ENCODE measurements at places on chromosomes 16 and 17.

DNA sequence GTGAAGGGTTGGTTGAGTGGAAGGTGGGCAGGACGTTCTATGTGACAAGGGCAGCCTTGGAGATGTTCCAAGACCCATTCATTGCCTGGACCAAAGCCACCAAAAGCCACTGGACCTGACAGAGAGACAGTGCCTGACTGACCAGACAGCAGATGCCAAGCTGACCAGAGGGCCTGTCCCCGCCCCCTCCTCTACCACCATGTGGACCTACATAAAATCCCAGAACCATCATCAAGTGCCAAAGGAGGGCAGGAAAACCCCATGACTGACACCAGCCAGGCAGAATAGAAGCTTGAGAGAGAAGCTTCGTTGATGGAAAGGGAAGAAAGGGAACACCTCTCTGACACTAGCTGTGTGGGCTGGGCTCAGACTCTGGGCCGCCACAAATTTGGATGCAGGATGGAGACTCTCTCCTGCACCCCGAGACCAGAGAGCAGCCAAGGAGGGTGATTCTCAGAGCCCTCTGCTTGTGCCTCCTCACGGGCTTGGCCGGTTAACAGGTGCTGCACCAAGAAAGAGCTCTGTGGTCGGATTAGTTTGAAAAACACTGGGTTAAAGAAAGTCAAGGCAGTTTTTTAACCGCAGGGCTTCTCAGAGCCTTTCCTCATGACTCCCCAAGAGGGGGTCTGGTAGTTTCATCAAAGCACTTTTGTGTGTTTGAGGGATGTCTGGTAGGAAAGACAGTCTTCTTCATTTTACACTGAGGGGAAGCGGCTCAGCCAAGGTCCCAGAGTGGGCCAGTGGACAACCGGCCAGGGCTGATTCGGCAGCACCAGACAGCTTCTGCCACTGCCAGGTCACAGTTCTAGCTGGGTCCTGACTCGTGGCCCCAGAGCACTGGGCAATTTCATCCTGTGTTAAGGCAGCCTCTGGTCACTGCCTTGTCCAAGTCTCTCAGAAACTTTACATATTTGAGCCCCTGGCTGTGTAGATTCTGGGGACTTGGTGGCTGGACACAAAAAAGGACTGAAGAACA is 1.7 kb downstream of the TNFRSF13B start:
- no peak for DNase-seq

GRCh38 chr17:59858167-59858816 is 34.5 kb downstream of the TUBD1 start:
- no peak for DNase-seq

- no peak for DNase-seq
These were observed 244.1 kb upstream of the MON1B start for GRCh38 chr16:76946879-76947278.

DNA sequence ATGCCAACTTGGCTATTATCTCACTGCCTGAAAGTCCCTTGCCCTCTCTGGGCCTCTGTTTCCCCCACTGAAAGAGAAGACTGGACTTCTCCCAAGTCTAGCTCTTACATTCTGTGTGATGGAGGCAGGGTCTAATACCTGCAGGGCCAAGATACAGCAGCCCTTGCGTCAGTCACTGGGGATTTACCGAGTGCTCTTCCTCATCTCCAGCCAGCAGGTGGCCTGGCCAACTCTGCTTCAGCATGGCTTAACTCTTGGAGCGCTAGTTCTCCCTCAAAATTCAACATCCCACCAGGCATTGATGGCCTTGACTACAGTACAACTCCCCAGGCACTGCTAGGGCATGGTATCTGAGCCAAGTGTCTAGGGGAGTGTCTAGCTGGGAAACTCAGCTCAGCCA is 19.9 kb upstream of the MTMR4 start:
- DNase-seq = no peak

DNA sequence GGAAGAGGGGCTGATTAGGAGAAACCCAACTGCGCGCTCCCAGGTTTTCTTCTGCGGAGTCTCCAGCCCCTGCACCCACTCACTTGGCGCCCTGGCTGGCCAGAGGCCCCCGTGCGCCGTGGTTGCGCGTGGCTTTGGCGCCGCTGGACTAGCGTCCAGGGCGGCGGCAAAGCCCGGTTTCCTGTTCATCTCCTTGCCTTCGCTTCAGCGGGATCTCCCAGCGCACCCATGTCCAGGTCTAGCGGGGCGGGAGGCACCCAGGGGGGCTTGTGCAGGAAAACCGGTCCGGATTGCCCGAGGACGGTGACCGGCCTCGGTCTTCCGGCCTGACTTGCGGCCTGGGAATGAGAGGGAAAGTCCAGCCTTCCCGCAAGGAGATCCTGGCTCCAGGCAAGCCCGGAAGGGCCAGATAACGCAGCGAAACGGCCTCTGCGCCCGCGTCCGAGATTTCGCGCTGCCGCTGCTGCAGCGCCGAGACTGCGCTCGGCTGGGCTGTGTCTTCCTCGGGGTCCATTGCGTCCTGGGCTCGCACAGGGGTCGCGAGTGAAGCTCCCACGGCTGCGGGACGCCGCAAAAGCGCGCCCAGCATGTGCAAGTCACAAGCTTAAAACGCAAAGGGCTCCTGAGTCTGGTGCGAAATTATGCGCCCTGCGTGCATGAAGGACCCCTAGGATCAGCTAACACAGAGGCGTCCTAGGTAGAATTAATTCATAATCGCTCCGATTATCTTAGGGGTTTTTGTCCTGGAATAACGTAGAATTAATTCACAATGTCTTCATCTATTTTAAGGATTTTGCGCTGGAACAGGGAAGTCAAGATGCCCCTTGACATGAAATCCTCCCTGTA is 5.7 kb downstream of the FOXF1 start:
- no peak for DNase-seq

- DNase-seq = no peak
These were observed 1.6 kb downstream of the BORCS6 start for GRCh38 chr17:8188263-8188839.

- DNase-seq = no peak
These were observed 1.2 kb downstream of the MAF start for GRCh38 chr16:79599256-79599836.

DNA sequence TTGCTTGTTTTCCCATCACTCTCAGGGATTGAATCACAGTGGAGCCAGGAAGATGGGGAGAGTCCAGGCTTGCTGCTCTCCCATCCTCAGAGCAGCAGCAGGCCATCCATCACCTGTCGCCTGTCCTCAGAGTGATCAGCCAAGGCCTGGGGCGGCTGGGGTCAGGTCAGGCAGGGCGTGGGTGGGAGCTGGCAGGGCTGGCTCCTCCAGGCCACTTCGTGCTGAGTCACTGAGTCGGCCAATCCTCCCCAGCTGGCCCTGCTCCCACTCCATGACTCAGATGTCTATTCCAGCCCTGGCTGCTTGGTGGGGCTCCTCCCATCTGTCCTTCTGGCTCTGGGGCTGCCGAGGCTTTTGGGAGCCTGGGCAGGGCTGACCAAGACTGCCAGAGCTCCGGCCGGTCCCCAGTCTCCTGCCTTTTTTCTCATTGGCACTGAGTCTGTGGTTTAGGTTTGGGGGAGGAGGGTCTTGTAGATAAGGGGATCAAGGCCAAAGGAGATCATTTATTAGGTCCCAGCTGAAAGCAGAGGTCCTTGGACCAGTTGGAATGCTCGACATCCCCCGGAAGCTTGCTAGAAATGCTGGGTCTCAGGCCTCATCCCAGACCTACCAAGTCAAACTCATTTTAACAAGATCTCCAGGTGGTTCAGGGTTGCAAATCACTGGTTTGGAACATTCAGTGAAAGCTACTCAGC is 72.7 kb downstream of the ABCC1 start:
- peak; percentile 90 for DNase-seq

DNA sequence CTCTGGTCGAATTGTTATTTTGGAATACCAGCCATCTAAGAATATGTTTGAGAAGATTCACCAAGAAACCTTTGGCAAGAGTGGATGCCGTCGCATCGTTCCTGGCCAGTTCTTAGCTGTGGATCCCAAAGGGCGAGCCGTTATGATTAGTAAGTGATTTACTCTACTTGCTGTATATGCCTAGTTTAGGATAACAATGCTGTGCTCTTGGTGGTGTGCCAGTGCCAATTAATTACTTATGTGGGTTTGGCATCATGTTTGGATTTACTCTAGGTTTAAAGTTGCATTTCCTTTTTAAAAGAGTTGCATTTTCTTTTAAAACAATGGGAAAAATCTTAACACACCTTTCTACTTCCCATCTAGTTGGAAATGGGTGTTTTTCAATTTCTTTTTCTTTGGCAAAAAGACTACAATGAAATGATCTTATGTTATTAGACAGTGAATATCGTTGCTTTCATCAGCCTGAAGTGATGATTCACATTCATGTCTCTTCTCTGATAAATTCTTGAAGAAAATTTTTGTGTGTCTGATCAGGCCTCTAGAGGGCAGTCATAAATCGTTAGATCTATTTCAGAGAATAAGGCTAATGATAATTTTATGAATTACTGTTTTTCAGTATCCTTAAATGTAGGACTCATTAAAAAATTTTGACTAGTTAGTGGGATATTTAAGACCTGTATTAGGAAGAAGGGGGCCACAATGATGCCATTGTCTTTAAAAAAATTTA is 5.6 kb downstream of the SF3B3 start:
- no peak for DNase-seq

GRCh38 chr17:68205808-68206720 is 41.8 kb upstream of the AMZ2 start:
- peak; percentile 62 for DNase-seq

DNA sequence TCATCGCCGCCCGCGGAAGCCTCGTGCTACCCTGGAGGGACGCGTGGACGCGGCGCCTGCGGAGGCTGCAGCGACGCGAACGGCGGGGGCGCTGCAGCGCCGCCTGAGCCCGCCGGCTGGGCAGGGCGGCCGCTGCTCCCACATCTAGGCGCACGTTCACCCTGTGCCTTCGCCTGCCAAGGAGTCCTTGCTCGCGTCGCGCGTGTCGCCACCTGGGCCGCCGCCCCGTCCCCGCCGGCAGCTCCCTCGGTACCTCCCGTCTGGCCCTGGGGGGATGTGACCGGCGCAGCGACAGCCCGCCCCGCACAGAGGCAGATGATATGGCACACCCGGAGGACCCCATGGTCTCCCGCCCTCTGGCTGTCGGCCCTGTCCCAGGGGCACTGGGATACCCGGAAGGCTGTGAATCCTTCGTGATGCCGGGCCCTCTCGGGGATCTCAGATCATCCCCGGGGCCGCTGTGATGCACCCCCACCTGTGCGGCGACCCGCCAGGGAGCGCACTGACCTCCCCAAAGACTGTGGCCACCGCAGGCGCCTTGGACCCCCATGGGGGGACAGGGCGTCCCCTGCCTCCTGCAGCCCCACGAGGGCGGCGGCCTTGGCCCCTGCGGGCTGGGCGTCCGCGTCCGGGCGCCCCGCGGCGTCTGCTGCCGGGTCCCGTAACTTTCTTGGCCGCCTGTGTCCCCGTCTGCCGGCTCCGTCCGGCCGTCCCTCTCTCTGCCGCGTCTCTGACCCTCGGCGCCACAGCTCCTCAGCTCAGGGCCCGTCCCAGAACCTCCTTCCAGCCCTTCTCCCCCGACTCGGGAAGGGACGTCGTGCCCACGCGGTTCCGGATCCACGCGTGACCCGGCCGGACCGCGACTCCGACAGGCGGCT is 689 bp upstream of the TBC1D24 start:
- DNase-seq = peak; percentile 62

- no peak for DNase-seq
These were observed at the start of gene P2RX5 for GRCh38 chr17:3695723-3696411. P2RX5 (minus strand) TSS chr17:3696155; CDS start chr17:3696005, 150 bp downstream.

- no peak for DNase-seq
These were observed 706 bp downstream of the SHISA6 start for GRCh38 chr17:11241611-11242226.

- no peak for DNase-seq
These were observed 41.0 kb upstream of the MRPS23 start for GRCh38 chr17:57890857-57891232.

- no peak for DNase-seq
These were observed 30.5 kb upstream of the NKD1 start for GRCh38 chr16:50517450-50518252.

- DNase-seq = no peak
These were observed 194.0 kb downstream of the KATNIP start for GRCh38 chr16:27743963-27744362.

- no peak for DNase-seq
These were observed 25.9 kb downstream of the MYH3 start for GRCh38 chr17:10631048-10631700.

DNA sequence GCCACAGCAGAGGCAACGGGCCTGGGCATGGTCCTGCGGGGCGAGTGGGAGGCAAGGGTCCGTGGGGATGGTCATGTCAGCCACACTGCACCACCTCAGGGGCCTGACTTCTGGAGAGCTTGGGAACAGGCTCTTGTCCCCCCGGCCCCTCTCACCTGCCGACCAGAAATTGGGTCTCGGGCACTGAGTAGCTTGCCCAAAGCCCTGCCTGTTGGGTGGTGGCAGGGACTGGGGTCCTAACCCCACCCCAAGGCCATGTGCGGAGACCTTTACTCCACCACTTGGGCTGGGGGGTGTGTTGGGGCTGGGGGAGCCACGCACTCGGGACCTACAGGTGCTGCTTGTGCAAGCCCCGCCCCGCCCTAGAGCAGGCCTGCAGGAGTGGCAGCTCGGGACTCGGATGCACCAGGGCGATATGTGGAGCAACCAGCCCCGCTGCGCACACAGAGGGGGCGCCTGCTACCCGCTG is 24.2 kb upstream of the CHMP6 start:
- peak; percentile 29 for DNase-seq
